ENCODE measurements at places on chromosomes 4 and X.

DNA sequence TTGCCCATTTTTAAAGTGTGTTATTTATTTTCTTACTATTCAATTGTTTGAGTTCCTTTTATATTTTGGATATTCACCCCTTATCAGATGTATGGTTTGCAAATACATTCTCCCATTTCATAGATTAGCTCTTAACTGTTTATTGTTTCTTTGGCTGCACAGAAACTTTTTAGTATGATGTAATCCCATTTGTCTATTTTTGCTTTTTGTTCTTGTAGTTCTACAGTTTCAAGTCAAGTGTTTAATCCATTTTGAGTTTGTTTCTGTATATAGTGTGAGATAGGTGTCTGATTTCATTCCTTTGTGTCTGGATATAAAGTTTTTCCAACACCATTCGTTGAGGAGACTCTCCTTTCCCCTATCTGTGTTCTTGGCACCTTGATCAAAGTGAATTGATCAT is 97.4 kb upstream of the CAMK2D start:
- DNase-seq: no peak

DNA sequence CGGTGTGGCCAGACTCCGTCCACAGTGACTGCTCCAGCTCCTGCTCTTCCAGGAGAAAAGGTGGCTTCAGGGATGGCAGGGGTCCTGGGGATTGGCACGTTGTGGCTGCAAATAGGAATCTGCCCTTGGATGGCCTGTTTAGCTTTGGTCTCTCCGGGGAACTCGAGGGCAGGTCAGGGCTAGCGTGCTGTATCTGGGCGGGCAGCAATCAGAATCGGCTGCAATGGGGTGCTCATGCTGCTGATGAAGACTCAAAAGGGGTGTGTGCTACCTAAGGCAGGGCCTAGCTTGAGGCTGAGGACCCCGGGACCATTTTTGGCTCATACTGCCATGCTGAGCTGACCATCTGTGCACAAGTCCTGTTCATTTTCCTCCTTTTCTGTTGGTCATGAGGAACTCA is 51.3 kb downstream of the RGS12 start:
- no peak for DNase-seq

- no peak for DNase-seq
Measured at GRCh38 chrX:129959493-129959832, 23.0 kb upstream of the BCORL1 start.

GRCh38 chrX:108516184-108516583 is 76.5 kb downstream of the COL4A5 start:
- DNase-seq: no peak

- DNase-seq: no peak
Measured at GRCh38 chr4:138190452-138190858, 51.7 kb downstream of the SLC7A11 start.

DNA sequence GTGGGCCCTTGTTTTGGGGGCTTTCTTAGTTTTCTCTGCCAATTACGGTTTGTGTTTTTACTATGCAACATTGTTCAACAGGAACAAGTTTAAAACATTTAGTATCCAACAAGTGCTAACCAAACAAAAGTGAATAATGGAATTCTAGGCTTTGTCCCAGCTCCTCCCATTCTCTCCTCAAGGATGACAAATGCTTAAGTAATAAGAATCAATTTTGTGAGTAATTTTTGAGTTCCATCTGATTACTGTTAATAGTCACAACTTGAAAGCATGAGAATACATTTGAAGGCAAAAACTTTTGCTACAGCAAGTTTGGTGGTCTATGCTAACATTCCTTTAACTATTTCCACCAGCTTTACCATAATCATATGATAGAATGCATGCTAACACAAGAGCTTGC is 78.1 kb upstream of the HPGD start:
- no peak for DNase-seq

GRCh38 chr4:51906167-51906958 is 63.4 kb downstream of the DCUN1D4 start:
- DNase-seq: no peak

DNA sequence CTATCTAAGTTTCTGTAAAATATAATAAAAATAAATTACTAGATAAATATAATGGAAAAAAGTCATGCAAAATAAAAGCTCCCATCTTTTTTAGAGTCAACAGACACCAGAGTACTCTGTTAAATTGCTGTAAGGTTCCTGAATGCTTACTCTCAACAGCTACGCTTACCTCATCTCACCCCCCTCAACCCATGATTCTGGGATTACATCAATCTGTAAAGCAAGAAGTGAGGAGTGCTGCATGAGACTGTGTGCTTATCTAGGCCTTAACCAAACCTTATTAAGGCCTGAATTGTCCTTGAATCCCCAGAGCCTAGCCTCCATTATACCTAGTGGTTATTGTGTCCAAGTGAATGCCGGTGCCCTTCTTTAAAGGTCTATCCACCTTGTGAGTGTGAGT is 735.8 kb downstream of the RPA4 start:
- DNase-seq: no peak

- no peak for DNase-seq
Measured at GRCh38 chr4:54085284-54085683, 14.7 kb upstream of the GSX2 start.

DNA sequence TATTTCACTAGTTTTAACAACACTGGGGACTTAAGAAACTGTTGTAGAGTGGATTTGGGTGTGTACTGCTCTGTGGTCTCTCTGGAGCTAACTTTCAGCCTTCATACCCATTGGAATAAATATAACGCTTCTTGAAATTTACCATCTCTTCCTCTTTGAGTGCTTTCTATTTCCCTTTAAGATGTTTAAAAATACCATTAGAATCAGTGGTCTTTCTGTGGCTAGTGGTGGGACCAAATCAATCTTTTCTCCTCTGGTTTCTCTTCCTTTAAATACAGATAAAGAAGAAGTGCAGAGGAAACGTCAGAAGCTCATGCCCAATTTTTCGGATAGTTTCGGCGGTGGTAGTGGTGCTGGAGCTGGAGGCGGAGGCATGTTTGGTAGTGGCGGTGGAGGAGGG is 92.0 kb downstream of the NFKB1 start:
- DNase-seq: no peak

- no peak for DNase-seq
Measured at GRCh38 chrX:134711135-134711921, 53.1 kb upstream of the PLAC1 start.

- peak; percentile 82 for DNase-seq
Measured at GRCh38 chr4:140237616-140238350, 83.8 kb upstream of the MAML3 start.

DNA sequence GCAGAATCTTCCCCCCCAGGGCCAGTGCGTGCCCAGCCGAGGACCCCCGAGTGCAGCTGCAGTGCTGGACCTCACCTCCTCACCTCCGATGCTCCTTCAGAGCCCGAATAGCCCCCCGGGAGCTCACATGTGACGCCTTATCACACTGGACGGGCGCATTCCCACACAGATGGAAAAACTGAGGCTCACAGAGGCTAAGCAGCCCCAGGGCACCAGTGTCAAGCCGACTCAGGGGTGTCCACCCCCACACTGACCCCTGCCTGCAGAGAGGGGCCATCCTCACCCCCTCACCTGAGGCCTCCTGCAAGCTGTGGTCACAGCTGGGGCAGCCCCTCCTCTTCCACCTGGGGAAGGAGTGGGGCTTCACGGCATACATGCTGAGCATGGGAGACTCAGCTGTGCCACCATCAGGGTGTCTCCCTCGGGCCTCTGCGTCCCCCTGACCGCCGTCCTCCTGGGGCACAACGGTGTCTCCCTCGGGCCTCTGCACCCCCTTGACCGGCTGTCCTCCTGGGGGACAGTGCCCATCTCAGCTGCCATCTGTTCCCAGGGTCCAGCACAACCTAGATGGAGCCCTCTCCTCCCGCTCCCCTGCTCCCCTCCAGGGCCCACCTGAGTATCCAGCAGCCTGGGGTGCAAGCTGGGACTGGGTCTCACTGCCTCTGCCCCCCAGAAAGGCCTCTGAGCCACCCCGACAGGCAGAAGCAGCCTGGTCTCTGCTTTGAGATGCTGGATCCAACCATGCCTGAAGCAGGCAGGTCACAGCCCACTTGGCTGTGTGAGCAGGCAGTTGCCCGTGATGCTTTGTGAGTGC is 85.3 kb upstream of the NKX1-1 start:
- no peak for DNase-seq

GRCh38 chr4:1331591-1332353 is 15.2 kb upstream of the UVSSA start:
- DNase-seq: no peak

DNA sequence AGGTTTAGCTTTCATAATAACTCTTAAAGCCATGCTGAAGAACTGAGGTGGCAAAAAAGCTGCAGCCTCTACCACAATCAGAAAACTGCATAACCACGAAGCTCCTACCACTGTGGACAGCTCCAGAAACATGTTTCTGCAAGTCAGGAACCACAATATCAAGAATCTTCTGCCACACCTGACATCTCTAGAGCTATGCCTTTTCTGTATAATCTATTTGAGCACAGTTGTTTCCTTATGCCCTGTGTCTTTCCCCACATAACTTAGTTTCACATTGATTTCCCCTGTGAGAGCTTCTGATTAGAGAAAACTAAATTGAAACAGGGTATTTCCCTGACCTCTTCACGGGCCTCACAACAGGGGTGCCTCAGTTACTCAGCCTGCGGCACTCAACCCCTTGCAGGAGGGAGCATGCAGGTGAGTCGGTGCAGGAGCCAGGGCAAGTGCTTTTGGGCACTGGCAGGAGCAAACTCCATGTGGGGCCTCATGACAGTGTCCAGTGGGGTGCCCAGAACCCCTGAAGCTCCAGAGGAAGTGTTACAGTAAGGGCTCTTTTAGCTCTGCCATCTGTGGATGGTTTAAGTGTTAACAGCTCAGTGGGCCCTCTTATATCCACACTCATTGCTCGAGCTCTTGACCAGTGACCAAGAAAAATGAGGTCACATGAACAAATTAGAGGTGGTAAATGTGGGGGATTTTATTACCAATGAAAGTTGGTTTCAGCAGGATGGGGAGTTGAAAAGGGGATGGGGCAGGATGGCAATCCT is 132.8 kb upstream of the BMP3 start:
- no peak for DNase-seq

- no peak for DNase-seq
Measured at GRCh38 chr4:168685136-168685809, 188.4 kb downstream of the PALLD start.

DNA sequence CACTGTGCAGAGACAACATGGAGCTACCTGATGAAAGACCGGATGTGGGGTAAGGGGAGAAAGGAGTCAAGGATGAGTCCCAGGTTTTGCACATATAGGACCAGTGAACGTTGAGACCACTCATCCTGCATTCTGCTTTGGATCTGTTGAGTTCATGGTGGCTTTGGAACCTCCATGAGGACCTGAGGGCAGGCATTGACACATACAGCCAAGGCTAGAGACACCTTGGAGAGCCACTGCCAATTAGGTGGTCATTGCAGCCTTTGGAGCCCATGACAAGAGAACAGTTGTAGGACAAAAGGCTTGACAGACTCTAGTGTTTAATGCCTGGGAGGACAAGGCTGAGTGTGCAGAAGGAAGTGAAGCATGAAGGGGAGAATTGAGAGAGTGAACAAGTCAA is 87.9 kb downstream of the STK32B start:
- DNase-seq: no peak

GRCh38 chr4:68651932-68652331 is 18.5 kb downstream of the UGT2B15 start:
- DNase-seq: no peak

DNA sequence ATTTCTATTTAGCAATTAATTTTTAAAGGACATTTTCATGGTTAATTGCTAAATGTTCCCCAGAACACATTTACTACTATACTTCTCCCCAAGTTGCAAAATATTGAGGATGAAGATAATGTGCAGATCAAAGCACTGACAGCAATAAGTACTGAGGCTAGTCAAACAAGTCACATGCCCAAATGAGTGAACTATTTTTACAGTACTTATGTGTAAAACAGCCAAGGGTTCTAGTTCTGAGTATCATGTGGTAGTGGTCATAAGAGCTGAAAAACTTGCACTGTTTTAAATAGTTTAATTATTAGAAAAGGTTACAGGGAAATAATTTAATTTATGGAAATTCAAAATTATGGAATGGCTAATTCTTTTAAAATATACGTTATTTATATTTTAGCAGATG is 3.8 kb downstream of the GALNTL6 start:
- DNase-seq: no peak

DNA sequence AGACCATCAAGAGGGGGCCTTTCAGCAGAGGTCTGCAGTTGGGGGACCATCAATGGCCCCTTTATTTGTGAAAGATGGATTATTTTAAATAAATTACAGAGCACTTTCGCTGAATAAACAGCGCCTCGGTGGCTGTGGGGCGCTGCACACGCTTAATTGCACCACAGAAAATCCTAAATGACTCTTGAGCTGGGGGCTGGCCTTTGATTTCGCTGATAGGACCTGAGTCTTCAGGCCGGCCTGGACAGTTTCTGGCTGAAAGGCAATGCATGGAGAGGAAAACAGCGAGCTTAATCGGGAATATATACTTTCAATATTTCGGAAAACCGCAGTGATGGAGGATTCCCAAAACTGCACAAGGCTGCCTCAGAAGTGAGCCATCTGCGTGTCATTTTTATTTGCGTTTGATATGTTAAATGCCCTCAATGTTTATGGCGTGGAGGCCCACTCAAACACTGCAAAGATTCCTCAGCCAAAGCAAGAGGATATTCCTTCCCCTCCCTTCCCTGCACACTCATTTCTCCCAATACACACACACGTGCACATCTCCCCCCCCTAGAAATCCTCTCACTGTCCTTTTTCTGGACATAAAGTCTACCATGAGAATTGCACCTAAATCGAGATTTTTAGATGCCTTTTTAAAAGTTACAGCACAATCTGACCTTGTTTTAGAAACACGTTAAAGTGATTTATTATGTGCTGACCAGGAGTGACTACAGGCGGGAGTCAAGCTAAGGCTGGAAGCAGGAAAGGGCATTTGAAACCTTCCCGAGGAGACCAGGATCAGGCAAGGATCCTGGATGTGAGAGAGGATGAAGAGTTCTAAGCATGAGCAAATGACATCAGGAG is 340.7 kb downstream of the RAB28 start:
- no peak for DNase-seq

DNA sequence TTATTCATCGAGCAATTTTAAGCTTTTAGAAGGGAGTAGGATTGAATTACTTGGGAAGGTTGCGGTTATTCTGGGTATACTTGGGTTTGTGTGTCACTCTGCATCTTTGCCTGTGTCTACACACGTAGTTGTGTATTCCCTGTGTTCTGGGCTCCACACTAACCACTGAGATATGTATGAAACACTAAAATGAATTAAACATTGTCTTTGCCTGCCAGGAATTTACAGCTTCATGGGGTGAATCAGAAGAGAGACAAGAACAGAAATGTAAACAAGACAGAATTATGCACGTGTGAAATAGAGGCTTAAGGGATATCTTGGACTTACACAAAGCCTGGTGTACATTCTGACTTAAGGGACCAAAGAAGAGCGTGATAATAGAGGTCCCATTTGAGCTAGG is 228.5 kb downstream of the AFF2 start:
- no peak for DNase-seq

DNA sequence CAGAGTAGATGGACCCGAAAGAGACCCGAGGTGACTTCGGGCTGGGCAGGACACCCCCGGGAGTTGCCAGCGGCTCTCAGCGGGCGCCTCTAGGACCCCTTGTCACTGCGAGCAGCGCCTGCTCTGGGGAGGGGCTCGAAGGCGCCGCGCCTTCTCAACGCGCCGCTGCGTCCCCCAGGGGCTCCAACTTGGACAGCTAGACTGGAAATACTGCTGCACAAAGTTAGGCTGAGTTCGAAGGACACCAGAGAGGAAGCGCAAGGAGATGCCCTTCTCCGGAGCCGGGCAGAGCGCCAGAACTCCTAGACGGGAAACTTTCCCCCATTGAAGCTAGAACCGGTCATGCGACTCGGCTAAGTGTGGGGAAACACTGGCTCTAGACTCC is 493 bp upstream of the KCNIP4 start:
- peak; percentile 12 for DNase-seq

- no peak for DNase-seq
Measured at GRCh38 chr4:149728444-149728843, 87.2 kb downstream of the IQCM start.

- DNase-seq: no peak
Measured at GRCh38 chr4:186722796-186723291, 812 bp downstream of the FAT1 start.
